ENCODE measurements at places on chromosomes 7 and 10.

- peak; percentile 69 for DNase-seq
Measured at GRCh38 chr7:74656441-74656836, 1.1 kb upstream of the GTF2I start.

DNA sequence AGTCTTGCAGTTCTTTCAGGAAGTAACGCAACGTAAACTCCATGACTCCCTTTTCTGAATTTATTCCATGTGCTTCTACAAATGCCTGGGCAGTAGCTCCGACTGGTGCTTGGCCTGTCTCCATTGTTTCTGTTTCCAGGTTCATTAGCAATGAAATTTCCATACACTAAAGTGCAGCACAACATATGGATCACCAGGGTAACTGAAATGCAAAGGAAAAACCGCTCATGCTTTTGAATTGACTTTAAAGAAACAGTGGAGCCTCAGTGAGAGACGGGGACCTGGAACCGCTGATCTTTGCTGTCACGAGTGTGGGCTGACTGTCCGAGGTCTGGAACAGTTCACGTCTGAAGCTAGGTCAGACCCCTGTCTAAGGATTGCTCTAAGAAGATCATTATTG lies 126.5 kb upstream of the IGFBP3 start:
- DNase-seq = no peak

DNA sequence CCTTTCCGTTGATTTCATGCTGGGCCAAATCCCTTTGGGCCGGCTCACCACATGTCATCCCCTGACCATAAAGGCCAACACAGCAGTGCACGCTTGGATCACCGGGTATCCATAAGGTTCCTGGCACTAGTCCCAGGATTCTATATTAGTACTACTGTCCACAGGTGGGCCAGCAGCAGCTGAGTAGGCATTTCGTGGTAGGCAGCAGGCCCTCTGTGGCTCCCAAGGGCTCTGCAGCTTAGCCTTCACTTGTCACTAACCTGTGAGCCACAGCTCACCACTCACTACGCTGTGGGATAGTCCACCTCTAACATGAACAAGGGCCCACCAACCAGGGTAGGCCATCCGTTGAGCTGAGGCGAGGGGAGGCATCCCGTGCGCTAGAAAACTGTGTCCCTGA lies 89.2 kb upstream of the MALRD1 start:
- DNase-seq = no peak

- DNase-seq = peak; percentile 8
Measured at GRCh38 chr10:28087661-28088351, 88.9 kb upstream of the ODAD2 start.

DNA sequence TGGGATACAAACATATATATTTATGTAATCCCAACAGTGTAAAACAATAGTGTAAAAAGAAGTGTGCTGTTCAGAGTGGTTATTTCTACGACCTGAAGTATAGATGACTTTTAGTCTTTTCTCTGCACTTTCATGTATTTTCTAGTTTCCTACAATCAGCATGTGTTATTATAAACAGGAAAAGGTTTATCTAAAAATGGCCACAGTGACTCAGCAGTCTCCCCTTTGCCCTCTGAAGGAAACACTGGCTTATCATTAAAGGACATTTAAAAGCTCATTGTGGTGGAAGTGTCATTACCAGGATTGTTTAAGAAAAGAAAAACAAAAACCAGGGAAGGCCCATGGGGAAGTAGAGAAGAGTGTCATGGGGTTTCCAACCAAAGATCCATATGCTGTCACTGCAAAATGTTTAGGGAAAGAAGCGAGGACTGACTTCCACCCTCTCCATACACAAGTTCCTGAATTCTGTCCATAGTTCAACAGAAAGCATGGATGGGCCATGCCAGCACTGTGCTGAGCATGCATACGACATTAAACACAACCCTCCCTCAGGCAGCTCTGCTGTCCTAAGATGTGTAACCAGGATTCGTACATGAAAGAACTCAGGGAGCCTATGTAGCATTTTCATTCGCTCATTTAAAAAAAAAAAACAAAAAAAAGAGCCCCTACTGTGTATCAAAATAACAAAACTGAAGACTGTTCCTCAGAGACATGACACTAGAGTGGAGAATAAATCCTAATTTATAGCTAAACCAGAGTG lies 10.2 kb downstream of the CYREN start:
- DNase-seq = no peak

GRCh38 chr7:139930286-139930965 lies 101.4 kb downstream of the TBXAS1 start:
- DNase-seq = no peak
